NCI-H748 treated with DMSO at 0.1 percent for 48 hours (cell line): ENCODE measurements at places on chromosomes 11 and 22.
A peak's percentile ranks its signal among the peaks of the same experiment; 100 is the strongest.

GRCh38 chr11:118086913-118087768 is at the start of gene SMIM35:
Gene SMIM35, minus strand, starts transcription at chr11:118086963. Its CDS starts 206 bp downstream, at chr11:118086757.
- peak; percentile 23 for DNase-seq

DNA sequence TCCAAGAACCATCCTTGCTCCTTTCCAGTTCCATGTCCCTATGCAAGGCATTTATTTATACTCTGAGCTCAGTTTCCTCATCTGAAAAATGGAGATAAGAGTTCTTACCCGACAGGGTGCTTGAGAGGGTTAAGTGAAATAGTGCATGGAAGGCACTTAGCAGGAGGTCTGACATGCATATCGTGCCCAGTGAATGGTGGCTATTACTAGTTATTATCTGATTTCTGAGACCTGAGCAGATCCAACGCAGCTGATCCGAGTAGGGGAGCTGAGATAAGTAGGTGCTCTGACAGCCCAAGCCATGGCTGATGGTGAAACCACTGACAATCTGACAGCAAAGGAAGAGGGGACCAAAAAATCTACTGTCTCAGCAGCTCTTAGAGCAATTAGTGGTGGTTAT is 24.9 kb downstream of the NAV2 start:
- DNase-seq = no peak

DNA sequence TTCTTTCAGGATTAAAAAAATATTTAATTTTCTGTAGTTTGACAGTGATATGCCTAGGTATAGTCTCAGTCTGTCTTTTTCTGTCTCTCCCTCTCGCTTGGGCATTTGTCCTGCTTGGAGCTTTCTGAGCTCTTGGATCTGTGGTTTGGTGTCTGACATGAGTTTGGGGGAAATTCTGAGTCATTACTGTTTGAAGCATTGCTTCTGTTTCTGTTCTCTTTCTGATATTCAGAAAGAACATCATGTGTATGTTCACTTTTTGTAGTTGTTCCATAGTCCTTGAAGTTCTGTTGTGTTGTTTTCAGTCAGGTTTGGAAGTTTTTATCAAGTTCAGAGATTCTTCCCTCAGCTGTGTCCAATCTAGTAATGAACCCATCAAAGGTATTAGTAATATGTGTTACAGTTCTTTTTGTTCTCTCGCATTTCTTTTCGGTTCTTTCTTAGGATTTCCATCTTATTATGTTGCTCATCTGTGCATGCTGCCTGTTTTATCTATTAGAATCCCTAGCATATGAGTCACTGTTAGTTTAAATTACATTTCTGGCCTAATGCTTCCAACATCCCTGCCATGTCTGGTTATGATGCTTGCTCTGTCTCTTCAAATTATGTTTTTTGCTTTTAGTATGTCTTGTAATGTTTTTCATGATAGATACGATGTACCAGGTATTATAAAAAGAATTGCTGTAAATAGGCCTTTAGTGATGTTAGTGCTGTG is 48.4 kb downstream of the DDX10 start:
- no peak for DNase-seq

DNA sequence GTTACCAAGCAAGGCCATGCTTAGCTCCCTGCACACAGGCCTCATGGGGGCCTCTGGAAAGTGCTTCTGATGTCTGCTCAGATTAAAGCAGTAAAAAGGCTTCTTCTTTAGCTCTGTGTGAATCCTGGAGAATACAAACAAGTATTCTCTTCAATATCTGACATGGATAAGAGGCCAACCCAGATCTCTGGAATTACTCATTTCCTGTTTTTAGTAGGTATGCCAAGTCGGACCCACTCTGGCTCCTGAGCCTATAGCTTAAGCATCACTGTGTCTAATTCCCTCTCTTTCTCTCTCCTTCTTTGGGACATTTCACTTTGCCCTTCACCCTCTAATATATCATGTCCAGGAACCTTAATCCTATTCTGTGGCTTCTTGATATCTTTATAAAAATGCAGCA is 529.6 kb upstream of the CCDC90B start:
- DNase-seq = no peak

DNA sequence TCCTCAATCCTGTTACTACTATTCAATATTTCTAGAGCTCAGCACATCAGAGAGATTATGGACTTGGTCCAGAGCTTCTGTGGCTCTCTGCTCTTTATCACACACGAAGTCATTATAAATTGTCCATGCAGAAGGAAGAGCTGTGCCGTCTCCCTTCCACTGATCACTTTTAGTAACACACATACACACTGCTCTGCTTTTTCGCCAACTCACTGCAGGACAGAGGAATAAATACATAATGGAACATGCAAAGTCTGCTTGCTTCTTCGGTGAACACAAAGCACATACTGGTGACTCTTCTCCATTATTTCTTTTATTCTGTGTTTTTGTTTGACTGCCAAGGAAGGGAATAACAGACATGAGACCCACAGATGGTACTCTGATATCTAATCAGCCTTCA is 1000.0 kb upstream of the TENM4 start:
- DNase-seq = no peak

DNA sequence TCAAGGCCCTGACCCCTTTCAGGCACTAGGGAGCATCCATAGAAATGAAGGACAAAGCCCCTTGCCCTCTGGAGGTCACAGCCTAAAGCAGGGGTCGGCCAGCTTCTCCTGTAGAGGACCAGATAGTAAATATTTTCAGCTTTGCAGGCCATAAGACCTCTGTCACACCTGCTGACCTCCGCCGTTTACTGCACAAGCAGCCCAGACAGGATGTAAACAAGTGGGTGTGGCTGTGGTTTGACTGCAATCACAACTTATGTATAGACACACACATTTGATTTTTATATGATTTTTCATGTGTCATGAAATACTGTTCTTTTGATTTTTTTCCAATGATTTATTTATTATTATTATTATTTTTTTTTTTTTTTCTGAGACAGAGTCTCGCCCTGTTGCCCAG is 34.3 kb downstream of the KIAA1671 start:
- no peak for DNase-seq

- no peak for DNase-seq
Measured at GRCh38 chr11:118142081-118142480, 10.5 kb downstream of the SCN4B start.

- no peak for DNase-seq
Measured at GRCh38 chr11:36532941-36533601, 23.0 kb upstream of the TRAF6 start.

- no peak for DNase-seq
Measured at GRCh38 chr22:35782504-35782903, 64.8 kb downstream of the APOL5 start.

DNA sequence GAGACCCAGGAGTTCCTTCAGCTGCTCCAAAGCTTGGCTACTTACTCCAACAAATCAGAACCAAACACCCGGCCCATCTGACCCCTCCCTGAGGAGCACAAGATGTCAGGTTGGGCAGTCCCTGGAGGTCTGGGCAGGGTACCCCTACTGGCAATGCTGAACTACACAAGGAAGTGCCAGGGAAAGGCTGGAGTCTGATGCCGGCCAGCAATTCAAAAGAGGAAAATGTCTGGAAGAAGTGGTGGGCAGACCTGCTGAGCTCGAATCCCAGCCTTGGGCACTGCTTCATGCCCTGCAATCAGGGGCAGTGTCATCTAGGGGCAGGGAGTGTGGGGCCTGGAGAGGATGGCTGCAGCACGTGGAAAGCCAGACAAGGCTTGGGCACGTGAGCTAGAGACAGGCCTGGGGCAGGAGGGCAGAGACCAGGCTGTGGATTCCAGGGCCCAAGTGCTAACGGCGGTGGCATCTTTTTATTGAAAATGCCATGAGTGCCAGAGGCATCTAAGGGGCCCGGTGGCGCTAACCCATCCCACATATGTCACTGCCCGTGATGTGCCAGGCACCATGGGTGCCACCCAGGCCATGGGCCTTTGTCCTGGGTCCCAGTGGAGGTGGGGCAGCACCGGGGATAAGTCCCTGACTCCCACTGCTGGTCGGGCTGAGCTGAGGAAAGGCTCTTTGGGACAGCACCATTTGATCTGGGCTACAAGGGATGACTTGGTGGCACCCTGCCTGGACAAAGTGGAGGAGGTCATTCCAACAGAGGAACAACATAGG is 97.9 kb upstream of the PITPNB start:
- no peak for DNase-seq

- DNase-seq = no peak
Measured at GRCh38 chr11:19978668-19979518, 181.4 kb downstream of the DBX1 start.

DNA sequence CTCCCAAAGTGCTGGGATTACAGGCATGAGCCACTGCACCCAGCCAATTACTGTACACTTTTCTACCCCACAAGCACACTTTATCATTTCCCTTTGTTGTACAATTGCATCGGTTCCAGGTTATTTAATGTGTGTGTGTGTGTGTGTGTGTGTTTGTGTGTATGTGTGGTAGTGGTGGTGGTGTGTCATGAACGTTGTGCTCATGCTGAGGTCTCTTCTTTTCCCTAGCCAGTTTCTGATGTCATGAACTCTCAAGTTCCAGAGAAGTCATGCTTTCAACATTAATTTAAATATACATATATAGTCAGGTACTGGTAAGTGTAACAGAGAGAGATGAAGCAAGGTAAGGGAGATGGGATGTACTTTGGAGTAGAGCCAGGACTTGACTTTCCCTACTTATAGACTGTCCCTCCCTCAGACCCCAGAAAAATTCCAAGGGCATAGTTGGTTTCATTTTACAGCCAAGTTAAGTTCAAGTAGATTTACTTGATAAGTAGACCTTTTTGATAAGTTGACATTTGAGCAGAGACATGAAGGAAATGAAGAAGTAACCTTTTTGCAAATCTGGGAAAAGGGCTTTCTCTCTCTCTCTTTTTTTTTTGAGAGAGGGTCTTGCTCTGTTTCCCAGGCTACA is 42.7 kb downstream of the WEE1 start:
- no peak for DNase-seq

DNA sequence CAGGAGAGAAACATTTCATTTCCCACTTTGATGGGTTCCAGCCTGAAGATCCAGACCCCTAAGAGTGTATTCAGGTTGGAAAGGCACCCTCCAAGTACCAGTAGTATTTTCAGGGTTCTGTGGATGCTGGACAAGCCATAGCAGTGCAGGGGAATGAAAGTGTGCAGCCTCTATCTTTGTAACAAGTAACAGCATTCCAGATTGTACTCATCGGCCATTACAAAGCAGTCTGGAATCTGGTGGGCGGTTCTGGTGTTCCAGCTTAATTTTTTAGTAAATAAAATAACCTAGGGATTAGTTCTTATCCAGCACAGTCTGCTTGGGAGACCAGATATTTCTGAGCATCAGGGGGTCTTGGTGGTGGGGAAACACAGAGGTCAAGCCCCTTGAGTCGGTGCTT is 22.6 kb downstream of the APLNR start:
- DNase-seq = no peak

GRCh38 chr11:287821-288477 is 977 bp upstream of the PGGHG start:
- DNase-seq = no peak

- DNase-seq = no peak
Measured at GRCh38 chr11:57360991-57361390, 20.0 kb downstream of the PRG3 start.

DNA sequence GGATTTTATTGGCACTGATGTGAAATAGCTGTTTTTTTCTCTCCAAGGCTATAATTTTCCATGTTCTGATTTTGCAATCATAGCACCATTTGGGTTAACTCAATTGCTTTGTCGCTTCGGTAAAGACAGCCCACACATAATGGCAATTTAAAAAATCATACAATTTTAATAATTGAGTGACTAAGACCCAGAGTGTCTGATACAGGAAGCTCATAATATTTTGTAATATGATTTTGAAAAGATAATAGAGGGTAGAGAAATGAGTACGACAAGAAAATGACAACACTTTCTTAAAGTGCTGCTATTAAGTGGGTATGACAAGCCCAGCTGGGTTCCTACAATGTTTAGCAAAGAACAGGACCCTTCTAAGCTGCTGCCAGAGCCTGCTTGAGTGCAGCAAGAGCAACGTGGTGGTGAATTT is 439.1 kb downstream of the METTL15 start:
- peak; percentile 48 for DNase-seq

GRCh38 chr22:31840585-31840984 is 86.8 kb downstream of the DEPDC5 start:
- no peak for DNase-seq

GRCh38 chr11:88398372-88398771 is 60.8 kb upstream of the CTSC start:
- no peak for DNase-seq

DNA sequence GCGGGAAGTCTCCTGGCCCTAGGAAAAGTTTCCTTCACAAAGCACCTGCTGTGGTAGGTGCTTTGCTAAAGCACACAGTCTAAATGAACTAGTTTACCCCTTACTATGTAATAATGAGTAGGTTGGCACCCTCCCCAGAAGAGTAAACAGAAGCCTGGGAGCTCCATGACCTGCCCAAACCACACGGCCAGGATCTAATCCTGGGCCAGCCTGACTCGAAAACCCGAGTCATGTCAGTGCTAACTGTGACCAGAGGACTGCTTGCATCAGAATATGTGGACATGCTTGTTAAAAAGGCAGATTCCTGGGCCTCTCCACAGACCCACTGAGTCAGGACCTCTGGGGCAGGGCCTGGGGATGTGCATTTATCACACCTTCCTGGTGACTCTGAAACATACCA is 67.7 kb downstream of the PANX1 start:
- no peak for DNase-seq

DNA sequence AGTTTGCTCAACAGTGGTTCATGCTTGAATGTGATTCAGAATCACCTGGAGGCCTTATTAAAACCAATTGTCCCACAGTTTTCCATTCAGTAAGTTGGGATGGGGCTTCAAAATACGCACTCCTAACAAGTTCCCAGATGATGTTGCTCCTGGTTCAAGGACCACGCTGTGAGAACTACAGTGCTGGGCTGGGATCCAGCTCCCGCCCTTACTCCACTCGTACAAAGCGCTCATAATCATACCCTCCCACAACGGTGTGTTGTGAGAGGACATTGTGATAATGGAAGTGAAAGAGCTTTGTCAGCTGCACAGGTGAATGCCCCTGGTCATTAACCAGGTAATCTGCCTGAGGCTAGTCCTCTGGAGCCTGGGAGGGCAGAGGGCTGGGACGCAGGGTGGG is 1.3 kb upstream of the CD82 start:
- peak; percentile 54 for DNase-seq

GRCh38 chr11:70755410-70756158 is 357.3 kb downstream of the CTTN start:
- DNase-seq = peak; percentile 22

- DNase-seq = no peak
Measured at GRCh38 chr11:121649798-121650197, 197.0 kb upstream of the SORL1-AS1 start.

- DNase-seq = no peak
Measured at GRCh38 chr22:37248251-37248650, 4.2 kb upstream of the RAC2 start.

- DNase-seq = no peak
Measured at GRCh38 chr11:22671751-22672150, 5.3 kb downstream of the GAS2 start.

DNA sequence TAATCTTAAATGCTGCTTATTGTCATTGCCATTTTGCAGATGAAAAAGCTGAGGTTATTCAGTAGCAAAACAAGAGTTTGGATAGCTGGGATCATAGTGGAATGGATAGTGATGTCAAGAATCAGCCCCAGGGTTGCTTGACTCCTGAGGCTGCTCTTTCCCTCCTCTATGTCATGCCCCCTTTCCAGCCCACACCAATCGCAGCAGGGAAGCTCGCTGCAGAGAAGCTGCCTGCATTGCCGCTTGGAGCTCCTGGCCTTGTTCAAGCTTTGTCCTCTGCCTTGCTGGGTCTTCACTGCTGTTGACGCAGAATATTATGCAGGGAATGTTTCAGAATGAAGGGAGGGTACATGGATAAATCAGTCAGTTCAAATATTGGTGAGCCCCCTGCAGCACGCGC is 128.8 kb upstream of the RASSF10 start:
- no peak for DNase-seq
